ENCODE measurements at places on chromosomes 1 and 21. TPM values are rescaled to one million over a fixed set of nuclear protein-coding genes. Genes with fewer than 3 reads are reported as not detected.

DNA sequence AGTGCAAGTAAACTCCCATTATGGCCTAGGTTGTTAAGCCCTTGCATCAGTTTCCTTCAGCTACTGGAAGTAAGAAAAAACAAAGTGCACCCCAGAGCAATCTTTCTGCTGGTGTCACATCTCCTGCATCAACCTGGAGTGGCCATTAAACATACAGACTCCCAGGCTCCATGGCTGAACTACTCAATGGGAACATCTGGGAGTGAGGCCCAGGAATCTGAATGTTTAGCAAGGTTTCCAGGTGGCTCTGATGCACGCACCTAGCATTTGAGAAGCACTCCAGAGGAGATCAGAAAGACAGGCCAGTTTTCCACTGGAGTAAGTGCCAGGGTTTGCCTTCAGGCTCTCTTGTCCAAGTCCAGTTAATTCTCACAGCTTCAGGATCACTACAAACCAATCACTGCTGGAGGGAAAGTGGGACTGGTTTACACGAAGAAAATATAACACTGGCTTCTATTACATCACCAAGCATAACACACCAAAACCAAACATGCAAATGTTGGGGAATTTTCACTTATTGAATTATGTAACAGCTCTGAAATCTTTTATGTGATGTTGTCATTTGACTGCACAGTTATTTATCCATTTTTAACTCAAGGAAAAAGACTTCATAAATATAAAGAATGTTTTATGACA is 22.3 kb upstream of the ABCA4 start:
- DNase-seq, result no peak

DNA sequence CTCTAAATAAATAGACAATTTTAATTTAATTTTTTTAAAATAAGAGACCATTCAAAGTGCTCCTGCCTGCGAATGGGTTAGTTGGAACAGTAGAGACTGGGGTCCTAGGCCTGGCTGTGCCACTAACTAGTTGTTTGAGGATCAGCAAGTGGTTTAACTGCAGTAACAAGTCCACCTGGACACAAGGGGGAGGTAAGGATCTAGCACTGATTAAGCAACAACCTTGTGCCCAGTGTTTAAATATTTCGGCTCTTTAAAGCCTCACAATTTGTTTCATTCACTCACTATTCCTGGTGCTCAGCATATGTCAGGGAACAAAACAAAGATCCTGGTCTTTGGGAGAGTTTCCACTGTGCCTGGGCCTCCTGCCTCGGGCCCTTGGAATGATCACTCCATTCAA is 1.6 kb upstream of the AGT start:
- no peak for DNase-seq

DNA sequence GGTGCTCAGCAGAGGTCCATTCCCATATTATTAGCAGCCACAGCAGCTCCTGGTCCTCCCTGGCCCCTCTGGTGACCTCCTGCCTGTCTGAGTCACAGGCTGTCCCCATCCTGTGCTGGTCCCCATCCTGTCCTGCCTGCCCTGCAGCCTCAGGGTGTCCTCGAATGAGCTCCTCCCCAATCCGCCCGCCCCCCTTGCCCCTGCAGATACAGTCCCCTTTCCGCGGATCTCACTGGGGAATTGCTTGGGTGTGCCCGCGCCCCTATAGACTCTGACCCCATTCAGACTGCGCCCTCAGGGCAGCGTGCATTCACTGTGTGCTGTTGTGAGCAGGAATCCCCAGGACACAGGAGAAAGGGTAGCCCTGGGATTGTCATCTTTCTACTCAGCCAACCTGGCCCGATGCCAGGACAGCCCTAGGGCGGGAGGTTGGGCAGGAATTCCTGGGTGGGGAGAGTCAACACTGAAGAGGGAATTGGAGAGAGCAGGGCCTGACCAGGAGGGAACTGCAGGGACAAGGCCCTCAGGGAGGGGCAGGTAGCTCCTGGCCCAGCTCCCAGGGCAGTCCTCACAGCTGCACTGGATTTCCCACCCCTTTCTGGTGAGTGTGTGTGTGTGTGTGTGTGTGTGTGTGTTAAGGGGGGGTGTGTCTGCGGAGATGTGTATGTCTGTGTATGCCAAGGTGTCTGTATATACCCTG is 1.1 kb upstream of the GUCA2A start:
- DNase-seq, result peak; percentile 53

DNA sequence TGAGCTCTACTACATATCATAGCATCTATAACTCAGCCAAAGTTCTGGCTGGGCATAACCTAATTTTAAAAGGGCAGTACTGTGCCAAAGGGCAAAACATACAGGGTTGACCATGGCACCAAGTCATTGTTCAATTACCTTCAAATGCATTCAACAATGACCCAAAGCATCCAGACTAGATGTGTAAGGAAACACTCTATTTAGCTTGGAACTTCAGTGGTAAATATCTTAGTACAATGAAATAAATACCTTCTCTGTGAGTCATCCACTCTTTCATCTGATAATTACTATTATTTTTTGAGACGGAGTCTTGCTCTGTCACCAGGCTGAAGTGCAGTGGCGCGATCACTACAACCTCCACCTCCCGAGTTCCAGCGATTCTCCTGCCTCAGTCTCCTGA is 70.0 kb downstream of the NVL start:
- DNase-seq, result no peak

GRCh38 chr1:97849345-97850340 is 71.2 kb downstream of the DPYD start:
- no peak for DNase-seq

GRCh38 chr21:42834726-42835191 is 44.6 kb downstream of the WDR4 start:
- DNase-seq, result no peak

GRCh38 chr1:33004613-33005012 is 32.1 kb downstream of the AK2 start:
- DNase-seq, result no peak

GRCh38 chr1:155184835-155185782 is 11.5 kb downstream of the TRIM46 start:
- DNase-seq, result no peak

- no peak for DNase-seq
These were observed 99.8 kb upstream of the C1orf21 start for GRCh38 chr1:184287001-184287400.

- no peak for DNase-seq
These were observed 308.0 kb downstream of the HMCN1 start for GRCh38 chr1:186042230-186042629.

DNA sequence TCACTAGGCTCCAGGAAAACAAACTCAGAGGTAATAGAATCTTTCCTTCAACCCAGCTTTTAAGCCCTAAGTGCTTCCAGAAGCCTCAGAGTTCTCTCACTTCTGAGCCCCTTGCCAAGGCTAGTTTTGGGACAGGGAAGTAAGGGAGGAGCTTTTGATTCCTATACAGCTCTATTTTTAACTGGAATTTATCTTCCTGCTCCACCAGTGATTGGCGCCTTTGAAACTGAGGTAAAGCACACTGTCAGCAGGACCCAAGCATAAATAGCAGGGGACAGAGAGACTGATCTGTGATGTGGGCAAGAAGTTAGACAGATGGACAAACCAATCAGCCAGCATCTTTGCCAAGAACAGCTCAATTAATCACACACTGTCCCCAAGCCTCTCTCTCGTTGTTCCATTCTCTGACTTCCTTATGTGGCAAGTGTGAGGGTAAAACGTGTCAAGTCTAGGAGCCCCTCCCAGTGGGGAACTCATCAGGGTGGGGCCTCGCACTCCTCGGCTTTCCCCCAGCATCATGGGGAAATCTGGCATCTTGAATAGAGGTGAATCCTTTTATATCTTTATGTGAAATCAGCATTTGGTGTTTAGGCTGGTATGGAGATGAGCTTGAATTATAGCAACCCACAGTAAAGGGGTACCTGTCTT is 40.2 kb upstream of the MPZL1 start:
- no peak for DNase-seq

DNA sequence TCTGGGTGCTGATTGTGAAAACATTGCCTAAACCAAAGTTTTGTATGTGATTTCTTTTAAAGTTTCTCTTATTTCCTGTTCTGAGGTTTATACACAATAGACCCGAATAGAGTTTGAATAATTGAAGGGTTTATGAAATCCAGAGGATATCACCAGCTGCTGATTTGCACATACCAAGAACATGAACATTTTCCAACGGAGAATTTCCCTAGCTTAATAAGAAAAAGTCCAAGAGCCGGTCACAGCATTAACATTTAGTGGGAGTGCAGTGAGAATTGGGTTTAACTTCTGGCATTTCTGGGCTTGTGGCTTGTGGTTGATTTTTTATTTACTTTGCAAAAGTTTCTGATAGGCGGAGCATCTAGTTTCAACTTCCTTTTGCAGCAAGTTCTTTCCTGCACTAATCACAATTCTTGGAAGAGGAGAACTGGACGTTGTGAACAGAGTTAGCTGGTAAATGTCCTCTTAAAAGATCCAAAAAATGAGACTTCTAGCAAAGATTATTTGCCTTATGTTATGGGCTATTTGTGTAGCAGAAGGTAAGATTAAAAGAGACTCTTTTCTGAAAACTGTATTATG is at the start of gene CFH:
Gene CFH, plus strand, starts transcription at position 407 of the 579 bp plus-strand sequence. Its CDS starts 75 bp downstream, at position 482.
- DNase-seq, result peak; percentile 6

DNA sequence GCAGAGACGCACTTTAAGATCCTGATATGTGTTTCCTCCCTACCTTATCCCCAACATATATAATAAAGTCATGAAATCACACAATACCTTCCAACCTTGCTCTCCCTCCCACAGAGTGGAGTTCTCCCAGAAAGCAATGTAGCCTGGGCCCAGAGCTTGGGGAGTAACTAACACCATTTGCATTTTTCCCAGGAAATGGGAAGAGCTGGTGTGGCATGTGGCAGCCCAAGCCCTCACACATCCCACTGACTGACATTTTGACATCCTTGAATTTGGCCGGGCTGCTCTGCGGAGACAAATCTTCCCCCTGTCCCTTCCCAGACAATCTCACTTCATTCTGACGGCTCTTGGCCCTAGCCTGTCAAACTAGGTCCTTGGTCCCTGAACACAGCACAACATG is 37.0 kb upstream of the ATP2B4 start:
- DNase-seq, result no peak

GRCh38 chr1:235014756-235015155 is 113.9 kb downstream of the TOMM20 start:
- no peak for DNase-seq

DNA sequence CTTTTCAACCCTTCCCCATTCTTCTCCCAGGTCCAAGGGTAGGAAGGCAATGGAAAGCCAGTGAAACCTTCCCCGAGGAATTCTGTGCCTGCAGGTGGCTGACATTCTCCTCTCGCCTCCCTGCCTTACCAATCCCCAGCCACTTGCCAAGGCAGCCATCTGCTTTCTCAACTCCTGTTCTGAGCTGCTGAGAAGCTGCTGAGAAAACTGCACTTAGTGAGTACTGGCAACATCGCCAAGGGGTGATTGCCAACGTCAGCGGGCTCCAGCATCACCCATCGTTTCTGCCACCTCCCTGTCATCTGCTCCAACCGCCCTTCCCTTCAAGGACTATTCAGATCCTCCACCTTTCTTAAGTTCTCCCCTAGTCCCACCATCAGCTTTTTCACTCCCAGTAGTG is 106.0 kb downstream of the PTPRU start:
- DNase-seq, result no peak

DNA sequence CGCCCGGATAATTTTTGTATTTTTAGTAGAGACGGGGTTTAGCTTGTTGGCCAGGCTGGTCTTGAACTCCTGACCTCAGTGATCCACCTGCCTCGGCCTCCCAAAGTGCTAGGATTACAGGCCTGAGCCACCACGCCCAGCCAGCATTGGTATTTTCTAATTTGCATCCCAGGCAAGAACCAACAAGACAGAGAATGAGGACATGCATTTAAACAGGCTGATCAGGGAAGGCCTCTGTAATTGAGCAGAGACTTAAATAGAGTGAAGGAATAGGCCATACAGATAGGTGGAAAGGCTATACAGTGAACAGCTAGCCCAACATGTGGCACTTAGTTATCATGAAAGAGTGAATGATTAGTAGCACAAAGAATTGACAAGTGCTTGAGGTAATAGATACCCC is 230.4 kb downstream of the SLC35F3 start:
- no peak for DNase-seq

- DNase-seq, result no peak
These were observed 575.8 kb upstream of the B3GALT2 start for GRCh38 chr1:193762236-193762635.

GRCh38 chr1:79817031-79817560 is 810.6 kb upstream of the ADGRL4 start:
- DNase-seq, result no peak

GRCh38 chr21:26554365-26554764 is 18.7 kb downstream of the CYYR1 start:
- DNase-seq, result no peak

DNA sequence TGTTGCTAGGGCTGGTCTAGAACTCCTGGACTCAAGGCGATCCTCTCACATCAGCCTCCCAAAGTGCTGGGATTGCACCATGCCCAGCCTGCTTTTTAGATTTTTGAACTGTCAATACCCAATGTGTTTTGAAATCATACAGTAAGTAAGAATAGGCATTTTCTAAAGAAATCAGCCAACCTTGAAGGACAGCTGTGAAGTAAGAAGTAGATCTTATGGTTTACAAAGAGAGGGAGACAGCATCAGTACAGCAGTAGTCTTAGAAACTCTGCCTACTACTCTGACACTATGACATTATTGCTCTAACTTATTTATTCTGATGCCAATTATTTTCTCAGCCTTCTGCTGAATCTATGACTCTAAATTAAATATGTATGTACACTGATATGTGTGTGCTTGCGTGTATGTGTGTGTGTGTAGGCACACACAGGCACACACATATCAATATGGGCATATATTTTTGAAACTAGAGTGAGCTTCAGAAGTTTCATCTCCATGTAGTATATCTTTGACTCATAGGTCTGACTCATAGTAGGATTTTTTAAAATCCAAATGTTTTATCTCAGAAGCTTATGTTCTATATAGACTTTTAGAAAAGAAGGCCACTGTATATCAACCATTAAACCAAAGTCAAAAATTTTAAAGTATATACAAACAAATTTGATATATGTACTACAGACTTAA is 140.4 kb downstream of the COL24A1 start:
- no peak for DNase-seq

- no peak for DNase-seq
These were observed 644.0 kb downstream of the PTPRC start for GRCh38 chr1:199282751-199283305.

DNA sequence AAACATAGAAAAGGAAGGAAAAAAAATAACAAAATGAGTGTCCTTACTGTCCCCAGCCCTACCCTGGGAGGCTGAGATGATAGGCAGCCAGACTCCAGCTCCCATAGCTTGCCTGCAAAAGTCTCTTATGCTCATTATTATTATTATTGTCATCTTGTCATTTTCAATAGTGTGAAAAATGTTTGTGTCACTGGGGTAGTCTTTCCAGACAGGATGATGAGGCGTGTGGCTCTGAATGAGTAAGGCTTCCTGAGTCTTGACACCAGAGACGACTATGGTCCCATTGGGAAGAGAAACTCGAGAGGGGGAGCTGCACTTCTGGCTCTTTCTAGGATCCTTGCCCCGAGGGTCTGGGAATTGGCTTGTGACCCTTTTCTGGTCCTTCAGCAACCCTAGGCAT is 1.1 kb upstream of the CYB561D1 start:
- DNase-seq, result no peak

GRCh38 chr21:42406201-42406621 is 2.5 kb downstream of the UBASH3A start:
- DNase-seq, result no peak

GRCh38 chr1:229563241-229563640 is 4.7 kb upstream of the ABCB10 start:
- no peak for DNase-seq

NFIA gene
- total RNA-seq, result not detected

KLHL12 gene
- 25.2 TPM for total RNA-seq

MAP3K21 gene
- 1.5 TPM for total RNA-seq

ZNF683 gene
- total RNA-seq, result not detected

PYHIN1 gene
- total RNA-seq, result not detected

DNM3 gene
- not detected for total RNA-seq

GJB3 gene
- not detected for total RNA-seq

DYNLT4 gene
- total RNA-seq, result not detected

USP25 gene
- total RNA-seq, result 25.1 TPM

Data from MG63 (cell line).